ACHN (cell line): ENCODE measurements at places on chromosomes 2 and 18.

GRCh38 chr2:161097157-161097556 lies 63.1 kb upstream of the TANK start:
- DNase-seq, result no peak

DNA sequence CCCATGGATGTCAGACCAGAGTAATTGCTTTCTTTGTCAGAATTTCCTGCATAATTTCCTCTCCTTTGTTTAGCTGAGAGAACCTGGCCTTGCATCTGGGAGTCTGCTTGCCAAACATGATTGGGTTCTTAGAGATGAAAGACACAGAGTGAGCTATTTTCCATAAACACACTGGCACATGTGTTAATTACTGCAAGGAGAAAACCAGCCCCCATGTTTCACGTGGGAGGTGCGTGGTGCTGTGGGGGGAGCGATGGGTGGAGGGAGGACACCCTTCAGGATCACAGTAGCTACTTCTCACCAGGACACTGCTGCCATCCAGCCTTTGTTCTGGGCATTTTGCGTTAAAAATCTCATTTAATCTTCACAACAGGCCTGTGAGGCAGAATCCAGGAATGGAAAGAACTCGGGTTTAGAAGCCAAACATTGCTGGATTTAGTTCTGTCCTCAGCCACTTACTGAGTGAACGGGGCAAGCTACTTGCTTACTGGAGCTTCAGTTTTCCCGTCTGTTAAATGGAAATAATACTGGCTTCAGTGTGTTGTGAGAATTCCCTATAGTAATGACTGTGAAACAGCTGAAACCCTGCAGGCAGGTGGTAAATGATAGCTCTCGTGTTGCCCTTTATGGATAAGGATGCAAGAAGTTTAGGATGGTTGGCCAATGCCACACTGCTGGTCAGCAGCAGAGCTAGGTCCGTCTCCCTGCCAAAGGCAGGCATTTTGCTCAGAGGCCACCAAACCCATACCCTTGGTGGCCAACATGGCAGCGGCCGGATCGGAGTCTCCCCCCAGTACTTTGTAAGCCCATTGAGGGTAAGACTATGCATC lies 100.1 kb upstream of the ASAP2 start:
- DNase-seq, result no peak

DNA sequence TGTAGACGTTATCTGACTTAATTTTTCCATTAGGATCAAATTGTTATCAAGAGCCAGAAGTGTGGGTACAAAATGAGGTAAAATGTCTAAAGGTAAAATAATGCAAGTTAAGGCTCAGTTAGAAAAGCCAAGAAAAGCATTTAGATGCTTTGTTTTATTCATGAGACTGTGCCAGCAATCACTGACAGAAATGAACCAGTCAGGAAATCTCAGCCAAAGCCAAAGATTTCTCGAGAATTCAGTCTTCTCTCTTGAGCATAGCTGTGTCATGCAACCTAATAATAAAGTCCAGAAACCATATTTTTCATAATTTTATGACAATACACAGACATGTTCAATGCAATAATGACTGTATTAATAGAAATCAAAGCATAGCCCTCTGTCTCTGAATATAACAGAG lies 43.5 kb upstream of the ZNF397 start:
- no peak for DNase-seq

DNA sequence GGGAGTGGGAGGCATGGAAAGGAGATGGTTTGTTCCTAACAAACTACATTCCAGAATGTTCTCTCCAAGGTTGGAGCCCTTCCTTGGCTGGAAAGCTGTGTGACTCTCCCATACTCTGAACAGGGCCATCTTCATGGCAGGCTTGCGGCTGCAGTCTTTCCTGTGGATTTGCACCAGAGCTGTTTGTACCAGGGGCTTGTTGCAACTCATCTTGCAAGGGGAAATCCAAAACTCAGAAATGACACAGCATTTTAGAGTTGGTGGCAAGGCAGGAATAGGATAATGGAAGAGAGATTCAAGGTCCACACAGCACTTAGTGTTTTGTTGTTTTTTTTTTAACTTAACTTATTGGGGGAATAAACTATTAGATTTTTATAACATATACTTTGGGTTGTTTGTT lies 73.7 kb upstream of the ZNF516 start:
- DNase-seq, result no peak

DNA sequence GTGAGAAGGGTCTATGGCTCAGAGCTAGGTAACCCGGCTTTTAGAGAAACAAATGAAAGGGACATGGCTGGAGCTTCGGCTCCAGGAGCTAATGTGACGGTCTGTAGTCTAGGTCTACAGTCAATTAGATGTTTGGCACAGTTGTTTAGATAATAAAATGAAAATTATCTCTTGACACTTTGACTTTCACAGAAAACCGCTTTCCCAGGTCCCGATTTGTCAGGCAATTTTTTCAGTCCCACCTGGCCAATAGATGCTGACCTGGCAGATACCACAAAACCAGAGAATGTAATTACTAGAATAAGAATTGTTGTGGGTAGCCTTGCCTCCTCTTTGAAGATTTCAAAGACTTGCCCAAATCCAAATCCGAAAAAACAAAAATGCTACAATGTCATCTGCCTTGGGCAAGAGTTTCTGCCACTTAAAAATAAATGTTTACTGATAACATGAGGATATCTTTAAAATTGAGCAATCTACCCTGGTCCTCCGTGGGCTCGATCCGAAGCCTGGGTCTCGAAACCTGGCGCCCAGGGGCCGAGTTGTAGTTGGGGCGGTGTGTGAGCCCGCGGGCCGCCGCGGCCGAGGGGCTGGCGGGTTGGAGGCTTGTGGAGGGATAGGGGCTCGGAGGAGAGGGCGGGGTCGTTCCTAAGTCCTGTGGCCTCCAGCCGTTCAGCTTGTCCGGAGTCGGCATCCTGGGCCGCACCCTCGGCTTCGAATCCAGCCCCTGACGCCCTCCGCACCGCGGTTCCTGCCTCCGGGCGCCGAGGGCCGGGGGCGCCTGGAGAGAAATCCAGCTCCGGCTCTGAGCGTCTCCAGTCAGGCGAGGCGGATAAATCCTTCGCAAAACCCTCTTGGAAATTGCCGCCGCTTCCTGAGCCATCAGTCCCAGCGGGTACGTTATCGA lies 2.3 kb downstream of the EMX1 start:
- no peak for DNase-seq

DNA sequence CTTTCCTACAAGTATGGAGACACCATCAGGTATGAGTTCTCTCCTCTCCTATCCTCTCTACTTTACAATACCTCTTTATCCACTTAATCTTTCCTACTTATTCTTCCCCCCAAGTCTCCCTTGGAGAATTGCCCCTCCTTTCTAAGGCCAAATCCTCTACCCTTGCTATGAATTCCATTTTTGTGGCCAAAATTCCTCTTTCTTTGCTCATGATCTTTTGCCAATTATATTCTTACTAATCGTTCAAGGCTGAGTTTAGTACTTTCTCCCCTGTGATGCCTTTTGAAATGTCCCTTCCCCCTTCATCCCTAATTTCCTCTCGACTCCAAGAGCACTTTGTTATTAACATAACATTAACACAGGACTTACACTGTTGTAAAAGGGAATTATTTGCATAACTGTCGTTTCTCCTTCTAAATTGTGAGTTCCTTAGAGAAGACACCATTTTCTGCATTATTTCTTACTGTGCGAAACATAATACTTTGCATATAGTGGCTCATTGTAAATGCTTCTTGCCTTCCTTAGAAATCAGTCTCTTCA lies 133.4 kb downstream of the KCTD1 start:
- DNase-seq, result no peak

DNA sequence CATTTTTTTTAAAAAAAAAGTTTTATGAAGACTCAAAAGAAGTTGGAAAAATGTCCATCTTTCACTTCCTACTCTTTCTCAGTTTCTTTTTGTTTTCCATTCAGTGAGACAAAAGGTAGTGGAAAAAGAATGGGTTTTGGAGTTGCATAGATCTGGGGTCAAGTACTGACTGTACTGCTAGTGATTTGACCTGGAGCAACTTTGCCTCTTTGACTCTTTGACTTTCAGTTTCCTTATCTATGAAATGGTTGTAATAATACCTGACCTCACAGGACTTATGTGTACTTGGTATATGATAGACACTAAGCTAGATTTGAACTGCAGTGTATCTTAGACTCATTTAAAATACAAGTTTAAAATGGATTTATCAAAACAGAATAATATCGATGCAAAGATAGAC lies 3.5 kb upstream of the KCNE4 start:
- no peak for DNase-seq

DNA sequence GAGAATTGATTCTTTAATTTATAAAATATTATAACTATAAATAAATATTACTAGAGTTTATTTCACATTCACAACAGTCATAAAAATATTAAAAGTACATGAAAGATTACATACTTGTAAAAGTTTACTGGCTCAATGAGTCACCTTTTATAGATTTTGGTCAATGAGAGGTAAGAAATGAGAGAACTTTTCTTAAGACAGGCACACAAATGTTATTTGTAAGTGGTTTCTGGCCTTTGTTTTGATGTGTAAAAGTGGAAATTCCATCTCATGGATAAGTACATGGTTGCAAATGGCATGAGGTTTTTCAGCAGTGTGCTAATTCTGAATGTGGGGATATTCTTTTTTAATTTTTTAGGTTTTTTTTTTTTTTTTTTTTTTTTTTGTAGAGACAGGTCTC lies 63.8 kb downstream of the TTC27 start:
- DNase-seq, result no peak

DNA sequence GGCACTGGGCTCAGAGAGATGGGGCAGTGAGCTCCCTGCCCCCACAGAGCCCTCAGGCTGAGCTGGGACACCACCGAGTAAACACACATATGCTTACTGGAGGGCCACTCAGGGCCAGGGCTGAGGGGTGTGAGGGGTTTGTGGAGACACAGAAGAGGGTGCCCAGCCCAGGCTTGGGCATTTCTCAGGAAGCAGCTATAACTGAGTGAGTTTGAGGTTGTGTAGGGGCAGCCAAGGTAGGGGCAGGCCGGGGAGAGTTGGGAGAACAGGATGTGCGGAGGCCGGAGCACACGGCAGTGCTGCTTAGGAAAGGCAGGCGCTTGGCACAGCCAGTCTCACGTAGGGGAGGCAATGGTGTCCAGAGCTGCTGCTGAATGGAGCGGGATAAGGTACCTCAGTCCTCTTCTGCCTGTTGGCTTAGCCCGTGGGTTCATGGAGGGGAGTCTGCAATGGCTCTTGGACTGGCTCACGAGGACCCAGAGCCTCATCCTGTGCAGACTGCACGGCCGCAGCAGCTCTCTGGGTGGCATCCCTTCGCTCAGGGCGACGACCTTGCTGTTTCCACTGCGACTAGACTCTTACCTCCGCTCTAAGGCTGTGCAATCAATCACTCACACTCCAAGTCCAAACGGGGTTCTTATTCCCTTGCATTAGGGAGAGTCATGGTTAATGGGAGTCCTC lies 466.1 kb upstream of the HS6ST1 start:
- DNase-seq, result no peak

DNA sequence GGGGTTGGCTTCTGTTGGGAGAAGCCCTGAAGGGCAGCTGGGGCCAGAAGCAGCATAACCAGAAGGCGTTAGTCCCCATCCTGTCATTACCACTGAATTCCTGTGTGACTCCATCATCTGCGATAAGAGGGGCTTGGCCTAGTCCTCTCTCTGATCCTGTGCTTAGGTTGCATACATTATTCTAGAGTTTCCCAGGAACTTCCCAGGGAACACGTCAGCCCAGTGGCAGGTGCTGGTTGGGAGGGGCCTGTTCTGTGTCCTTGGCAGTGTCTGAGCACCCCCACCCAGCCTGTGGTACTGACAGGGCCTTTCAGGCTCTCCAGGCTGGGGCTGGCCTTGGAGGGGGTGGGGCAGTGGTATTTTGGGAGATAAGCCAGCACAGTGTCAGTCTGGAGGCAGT lies 4.5 kb upstream of the TOGARAM2 start:
- DNase-seq, result no peak

DNA sequence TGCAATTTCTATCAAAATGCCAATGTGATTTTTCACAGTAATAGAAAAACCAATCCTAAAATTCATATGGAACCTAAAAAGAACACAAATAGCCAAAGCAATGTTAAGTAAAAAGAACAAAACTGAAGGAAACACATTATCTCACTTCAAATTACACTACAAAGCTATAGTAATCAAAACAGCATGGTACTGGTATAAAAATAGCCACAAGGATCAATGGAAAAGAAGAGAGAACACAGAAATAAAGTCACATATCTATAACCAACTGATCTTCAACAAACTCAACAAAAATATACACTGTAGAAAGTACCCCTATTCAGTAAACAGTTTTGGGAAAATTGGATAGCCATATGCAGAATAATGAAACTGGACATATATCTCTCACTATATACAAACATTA lies 252.2 kb upstream of the CYP26B1 start:
- no peak for DNase-seq

DNA sequence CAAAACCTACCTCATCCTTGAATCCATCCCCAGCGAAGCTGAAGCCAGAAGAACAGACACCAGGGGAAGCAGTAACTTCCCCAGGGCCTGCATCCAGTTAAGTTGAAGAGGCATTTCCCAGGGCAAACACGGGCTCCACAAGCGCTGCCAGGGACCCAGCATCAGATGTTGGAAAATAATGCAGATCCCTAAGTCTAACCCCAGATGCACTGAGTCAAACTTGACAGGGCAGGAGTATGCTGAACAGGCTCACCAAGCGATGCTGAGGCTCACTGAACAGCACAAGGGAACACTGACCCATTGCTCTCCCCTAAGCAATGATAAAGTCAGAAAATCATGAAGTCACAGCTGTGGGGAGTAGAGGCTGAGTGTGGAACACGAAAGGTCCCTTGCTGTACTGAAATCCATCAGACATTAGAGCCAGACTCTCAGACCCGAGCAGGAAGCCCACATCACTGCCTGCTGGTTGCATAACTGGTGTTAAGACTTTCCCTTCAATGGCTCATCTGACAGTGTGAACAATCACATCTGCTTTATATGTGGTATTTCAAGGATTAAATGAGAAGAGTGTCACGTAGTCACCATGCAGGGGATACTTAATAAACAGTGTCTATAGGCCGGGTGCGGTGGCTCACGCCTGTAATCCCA lies 36.2 kb downstream of the TNS1 start:
- DNase-seq, result no peak

DNA sequence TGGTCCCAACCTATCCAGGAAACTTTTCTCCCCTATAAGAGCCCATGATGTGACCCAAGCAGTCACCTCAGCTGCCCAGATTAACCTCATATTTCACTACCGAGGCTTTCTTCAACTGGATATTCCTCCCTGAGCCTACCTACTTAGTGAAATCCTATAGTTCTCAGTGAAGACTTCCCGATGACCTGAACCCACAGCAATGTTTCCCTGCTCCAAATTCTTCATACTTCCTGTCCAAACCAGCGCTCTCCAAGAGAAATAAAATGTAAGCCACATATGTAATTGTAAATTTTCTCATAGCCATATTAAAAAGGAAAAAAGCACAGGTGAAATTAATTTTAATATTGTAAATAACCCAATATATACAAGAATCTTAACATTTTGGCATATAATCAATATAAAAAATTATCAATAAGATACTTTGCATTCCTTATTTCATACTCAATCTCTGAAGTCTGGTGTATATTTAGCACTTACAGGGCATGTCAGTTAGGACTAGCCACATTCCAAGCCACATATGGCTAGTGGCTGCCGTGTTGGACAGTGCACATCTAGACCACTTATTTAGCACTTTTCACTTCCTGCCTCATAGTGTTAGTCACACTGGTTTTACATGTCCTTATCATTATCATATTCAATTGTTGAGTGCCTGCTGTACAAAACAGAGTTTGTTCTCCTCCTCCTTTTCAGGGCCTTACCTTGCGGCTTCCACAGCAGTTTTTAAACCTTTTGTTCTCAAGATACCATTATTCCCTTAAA lies 1.9 kb upstream of the STAT4 start:
- no peak for DNase-seq

GRCh38 chr2:233319256-233319655 lies 11.6 kb downstream of the SAG start:
- no peak for DNase-seq
